ENCODE measurements at places on chromosomes 2 and 18.

DNA sequence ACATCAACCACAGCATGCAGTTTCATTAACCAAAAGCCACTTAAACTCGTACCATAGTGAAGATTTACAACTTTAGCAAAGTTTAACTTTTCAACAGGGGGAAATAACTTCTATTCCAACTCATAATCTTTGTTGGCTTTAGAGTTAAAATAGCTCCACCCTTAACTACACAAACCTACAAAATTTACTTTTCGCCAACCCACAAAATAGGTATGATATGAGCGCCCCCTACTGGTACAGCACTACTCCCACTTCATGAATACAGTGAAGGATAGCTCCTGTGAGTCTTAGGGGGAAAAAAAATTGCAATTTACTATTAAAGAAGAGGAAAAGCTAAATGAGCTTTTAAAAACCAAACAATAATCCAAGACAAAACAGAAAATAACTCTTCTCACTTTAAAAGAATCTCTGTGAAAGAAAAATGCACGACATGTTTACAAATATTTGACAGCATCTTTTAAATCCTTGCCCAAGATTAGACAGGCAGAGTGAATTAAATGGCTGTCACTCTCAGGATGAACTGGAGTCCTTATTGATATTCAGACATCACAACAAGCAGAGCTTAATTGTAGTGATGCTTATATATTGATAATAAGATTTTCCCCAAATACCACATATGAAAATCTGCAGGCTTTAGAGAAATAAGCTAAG is 32.2 kb downstream of the TMEFF2 start:
- DNase-seq = peak; percentile 82

DNA sequence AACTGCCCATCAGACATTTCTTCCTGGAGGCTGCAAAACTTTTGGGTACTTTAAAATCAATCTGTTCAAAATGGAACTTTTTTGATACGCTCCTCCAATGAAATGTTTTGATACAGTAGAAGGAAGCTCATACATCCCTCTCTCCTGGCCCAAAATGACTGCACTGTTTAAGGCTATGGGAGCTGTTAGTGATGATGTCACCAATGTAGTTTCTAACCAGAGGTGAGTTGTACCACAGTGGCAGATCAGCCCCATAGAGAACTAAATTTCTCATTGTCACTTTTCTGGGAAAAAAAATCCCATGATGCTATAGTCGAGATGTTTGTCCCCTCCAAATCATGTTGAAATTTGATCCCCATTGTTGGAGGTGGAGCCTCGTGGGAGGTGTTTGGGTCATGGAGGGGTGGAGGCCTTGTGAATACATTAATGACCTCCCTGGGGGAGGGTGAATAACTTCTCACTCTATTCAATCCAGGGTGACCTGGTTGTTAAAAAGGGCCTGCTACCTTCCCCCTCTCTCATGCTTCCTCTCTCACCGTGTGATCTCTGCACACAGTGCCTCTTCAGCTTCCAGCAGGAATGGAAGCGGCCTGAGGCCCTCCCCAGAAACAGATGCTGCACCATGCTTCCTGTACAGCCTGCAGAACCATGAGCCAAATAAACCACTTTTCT is 117.4 kb upstream of the NPAS2 start:
- no peak for DNase-seq

DNA sequence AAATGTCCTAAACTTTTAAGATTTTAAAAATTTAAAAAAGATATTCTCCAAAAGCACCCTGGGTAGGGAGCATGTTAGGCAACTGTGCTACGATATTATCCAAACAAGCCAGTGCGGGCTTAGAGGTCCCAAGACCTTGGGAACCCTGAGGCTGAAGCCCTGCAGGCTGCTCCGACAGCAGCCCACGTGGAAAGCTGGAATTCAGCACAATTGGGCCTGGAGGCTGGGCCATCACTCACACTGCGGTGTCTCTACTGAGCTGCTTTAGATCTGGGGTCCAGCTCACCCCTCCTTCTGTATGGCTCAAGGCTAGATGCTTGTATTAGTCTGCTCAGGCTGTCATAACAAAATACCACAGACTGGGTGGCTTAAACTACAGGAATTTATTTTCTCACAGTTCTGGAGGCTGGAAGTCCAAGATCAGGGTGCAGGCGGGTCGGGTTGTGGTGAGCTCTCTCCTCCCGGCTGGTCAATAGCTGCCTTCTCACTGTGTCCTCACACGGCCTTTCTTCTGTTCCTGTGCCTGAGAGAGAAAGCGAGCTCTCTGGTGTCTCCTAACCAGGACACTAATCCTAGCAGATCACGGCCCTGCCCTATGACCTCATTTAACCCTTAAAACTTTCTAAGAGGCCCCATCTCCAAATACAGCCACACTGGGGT is 42.5 kb downstream of the DPYSL5 start:
- no peak for DNase-seq

DNA sequence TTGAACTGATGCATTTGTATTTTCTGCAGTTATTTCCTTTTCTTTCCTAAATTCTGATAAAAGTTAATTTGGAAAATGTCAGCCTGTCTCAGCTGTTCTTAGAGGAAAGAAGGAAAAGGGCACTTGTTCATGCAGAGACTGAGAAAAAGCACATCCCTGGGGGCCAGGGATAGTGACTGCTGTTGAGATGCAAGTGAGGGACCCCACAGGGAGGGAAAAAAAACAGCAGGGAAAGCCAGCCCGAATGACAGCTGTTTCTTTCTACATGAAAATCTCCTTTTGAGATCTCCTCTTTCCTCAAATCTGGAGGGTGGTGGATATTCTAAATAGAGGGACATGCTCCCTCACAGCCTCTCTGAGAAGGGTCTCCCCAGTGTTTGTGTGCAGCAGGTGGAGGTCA is 14.0 kb upstream of the MTA3 start:
- DNase-seq = no peak

- no peak for DNase-seq
Measured at GRCh38 chr18:10119991-10120390, 206.2 kb downstream of the VAPA start.
